ENCODE measurements at places on chromosomes 3 and 15. TPM values are rescaled to one million over a fixed set of nuclear protein-coding genes. Genes with fewer than 3 reads are reported as not detected.

DNA sequence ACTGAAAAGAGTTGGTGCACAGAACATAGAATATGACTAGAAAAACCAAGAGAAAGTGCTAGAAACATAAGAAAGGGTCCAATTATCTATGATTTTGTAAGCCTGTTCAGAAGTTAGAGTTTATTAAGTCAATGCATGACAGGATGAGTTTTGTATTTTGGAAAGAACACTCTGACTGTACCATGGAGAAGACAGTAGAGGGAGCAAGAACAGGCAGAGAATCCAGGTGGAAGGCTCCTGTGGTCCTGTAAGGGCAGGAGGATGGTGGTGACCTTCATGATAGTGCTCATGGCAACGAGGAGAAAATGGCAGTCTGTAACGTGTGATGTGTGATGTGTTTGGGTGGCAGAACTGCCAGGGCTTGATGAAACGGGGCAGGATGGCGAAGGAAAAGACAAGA lies 249.1 kb downstream of the CTNNB1 start:
- DNase-seq: no peak

DNA sequence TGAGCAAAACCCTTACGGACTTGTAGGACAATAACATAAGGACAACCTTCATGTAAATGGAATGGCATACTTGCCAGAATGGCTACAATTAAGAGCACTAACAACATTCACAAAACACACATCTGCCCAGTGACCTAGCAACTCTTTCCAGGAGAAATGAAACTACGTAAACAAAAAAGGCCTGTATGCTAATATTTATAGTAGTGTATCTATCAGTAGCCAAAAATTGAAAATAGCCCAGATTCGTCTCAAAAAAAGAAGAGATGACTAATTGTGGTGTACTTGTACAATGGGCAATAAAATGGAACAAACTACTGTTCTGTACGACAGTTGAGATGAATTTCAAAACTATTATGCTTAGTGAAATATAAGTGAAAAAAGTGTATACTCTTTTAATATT lies 38.4 kb downstream of the CMC1 start:
- no peak for DNase-seq

- no peak for DNase-seq
Measured at GRCh38 chr3:27719314-27720003, 2.7 kb downstream of the EOMES start.

DNA sequence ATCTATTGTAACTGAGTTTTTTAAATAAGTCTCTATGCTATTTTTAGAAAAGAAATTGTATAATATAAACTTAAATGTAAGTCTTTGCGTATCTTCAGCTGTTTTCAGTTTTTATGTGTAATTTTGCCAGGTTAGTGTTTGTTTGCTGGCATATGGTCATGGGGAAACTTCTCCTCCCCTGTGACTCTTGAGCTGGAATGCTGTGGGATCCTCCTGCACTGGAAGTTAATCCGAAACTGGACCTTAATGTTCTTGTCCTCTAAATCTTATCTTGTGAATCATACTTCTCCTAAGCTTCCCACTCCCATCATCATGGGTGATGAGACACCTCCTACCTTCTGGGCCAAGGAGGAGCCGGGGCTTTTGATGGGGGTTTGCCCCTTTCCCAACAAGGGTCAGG lies 52.4 kb upstream of the CHST2 start:
- no peak for DNase-seq

GRCh38 chr3:188262913-188263683 lies 109.1 kb downstream of the LPP start:
- DNase-seq: no peak

DNA sequence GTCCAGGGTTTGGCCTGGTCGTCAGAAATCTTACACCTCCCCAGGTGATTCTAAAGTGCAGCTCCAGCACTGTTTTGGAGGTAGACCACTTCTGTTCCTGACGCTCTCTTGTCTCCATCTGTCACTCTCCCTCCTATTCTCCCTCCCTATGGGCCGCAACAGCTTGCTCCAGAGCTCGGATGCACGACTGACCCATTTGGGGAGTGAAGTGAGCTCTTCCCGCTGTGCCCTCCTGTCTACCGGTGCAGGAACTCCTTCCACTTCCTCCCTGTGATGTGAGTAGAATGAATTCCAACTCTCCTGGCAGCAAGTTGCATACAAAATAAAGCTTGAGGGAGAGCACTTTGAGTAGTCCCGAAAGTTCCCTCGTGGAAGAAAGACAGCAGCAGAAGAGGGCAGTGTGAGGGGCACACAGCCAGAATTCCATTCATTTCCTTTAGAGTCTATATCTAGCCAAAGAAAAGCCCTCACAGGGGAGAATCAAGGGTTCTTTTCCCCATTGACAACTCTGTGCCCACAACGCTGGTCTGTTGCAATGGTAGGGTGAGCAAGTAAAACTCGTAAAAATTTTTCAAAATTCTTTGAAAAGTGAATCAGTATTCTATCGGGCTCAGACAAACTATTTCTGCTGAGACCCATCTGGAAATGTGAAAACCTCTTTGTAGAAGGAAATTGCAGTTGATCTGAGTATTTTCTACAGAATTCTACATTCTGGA lies 39.9 kb upstream of the BDH1 start:
- DNase-seq: no peak

DNA sequence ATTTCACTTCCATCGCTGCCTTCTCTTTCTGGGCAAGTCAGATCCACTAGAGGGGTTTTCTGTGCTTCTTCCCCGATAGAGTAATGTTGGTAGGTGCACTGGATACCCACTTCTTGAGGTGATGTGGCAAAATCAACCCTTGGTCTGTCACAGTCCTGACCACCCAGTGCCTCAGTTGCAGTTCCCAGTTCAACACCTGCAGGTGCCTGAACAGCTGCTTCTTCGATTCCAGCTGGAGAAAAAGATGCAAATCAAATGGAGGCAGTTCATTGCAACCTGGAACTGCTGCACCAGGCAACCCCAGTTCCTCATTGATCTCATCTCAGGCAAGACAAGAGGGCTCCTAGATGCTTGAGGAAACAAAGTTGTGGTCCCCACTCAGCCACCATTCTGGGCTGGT lies 186.6 kb downstream of the UBE2E2 start:
- DNase-seq: no peak

- DNase-seq: no peak
Measured at GRCh38 chr3:23928524-23928923, 11.6 kb downstream of the RPL15 start.

- DNase-seq: no peak
Measured at GRCh38 chr15:85495096-85495495, 114.7 kb downstream of the AKAP13 start.

GRCh38 chr15:39396979-39397615 lies 183.8 kb upstream of the THBS1 start:
- DNase-seq: no peak

- DNase-seq: no peak
Measured at GRCh38 chr15:33158366-33158765, 36.1 kb downstream of the FMN1 start.

DNA sequence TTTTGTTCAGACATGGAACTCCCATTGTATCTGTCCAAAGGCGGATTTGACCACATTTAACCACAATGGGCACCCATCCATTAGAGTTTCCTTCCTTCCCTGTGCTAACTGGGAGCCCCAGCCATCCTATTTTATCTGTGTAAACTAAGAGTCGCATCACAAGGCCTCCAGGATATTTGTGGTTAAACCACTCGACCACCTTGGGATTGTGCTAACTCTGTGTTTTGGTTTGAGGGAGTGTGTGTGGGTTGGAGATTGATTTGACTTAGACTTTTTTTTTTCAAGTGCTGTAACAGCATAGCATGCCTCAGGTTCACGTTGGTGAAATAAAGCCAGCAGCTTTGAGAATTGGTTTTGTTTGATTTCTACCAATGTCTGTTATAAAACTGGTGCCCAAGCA lies 100.4 kb upstream of the TP63 start:
- DNase-seq: no peak

DNA sequence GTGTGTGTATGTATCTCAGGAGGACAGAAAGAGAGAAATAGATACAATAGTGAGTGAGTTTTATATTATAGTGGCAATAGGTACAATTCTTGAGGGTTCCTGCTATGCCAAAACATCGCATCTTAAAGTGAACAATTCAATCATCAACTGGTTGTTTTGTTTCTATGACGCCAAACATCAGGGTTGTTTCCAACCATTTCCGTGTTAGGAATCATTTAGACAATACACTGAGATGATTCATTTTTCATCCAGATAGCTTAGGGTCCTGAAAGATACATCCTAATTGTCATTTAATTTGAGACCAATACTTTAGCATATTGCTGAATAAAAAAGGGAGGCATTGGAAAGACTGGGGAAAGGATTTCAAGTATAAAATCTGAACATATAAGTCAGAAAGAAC lies 472.2 kb downstream of the MCTP2 start:
- DNase-seq: no peak

- DNase-seq: no peak
Measured at GRCh38 chr3:80334534-80334933, 566.7 kb upstream of the ROBO1 start.

The CLASP2 gene
- polyA plus RNA-seq: 9.0 TPM

The MCCC1 gene
- 43.8 TPM for polyA plus RNA-seq

The TRAT1 gene
- polyA plus RNA-seq: 227 TPM

The EIF2A gene
- 49.3 TPM for polyA plus RNA-seq

The CFAP91 gene
- polyA plus RNA-seq: not detected

The ACAD11 gene
- polyA plus RNA-seq: 1.7 TPM

The EIF4E3 gene
- 55.1 TPM for polyA plus RNA-seq

The TEX55 gene
- polyA plus RNA-seq: not detected

The ALDH1L1 gene
- polyA plus RNA-seq: not detected

The EFCC1 gene
- polyA plus RNA-seq: not detected

The CCDC9B gene
- 0.53 TPM for polyA plus RNA-seq
